ENCODE measurements at places on chromosomes 7 and 10.
A peak's percentile ranks its signal among the peaks of the same experiment; 100 is the strongest.

DNA sequence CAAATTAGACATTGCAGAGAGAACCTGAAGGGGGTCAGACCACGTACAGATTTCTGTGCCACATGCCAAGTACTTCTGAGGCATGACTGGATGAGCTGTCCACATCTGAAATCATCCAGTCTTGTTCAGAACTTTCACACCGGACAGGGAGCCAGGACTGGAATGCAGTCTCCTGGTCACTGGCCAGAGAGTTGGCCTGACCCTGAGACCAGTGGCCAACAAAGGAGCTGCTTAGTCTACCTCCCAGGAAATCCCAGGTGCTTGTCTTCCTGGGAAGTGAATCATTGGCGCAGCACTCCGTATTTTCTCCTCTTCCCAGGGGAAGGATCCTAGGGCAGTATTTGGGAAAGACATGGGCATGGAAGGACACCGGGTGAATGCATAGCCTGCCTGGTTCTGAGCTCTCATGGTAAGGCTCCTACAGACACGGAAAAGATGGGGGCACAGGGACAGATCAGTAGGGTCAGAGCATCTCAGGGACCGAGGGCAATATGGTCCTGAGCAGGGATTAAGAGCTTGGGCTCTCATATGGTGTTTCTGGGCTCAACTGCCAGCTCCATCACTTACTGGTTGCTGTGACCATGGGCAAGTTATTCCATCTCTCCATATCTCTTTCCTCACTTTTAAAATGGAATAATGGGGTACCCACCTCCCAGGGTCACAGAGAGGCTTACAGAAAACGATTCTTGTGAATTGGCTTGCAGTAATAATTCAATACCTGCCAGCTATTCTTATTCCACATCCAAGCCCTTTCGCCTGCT, 1.3 kb upstream of the SCD start:
- peak; percentile 55 for DNase-seq

- DNase-seq = no peak
Measured at GRCh38 chr7:67413670-67414069, 417.0 kb downstream of the TYW1 start.

DNA sequence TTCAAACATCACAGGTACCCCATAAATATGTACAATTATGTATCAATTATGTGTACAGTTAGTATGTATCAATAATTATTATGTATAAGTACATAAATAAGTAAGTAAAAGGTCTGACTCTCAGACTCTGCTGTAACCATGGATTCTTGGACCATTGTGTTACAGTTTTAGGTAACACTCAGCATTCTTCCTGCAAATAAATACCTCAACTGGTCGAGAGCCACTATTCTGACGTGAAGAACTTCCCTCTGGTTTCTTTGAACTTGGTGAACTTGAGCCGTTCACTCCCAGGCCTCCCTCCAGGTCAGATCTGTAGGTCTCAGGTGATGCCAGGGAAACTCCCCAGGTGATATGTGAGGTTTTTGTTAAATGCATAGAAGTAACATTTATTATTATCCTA, 191.8 kb upstream of the PLXNA4 start:
- no peak for DNase-seq

DNA sequence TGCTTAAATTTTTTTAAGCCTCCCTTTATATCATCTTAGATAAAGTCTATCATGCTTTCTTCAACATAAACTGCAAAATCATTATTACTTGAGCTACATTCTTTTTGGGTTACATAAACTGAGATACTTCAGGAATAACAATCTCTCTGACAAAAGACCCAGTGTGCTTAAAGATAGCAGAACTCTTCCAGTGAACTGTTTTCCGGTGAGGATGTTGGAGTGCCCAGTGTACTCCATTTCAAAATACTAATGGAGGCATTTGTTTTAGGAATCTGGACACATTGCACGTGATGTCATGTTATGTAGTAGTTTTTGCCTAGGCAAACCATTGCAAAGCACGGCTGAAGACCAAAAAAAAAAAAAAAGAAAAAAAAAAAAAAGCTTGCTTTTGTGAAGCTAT, 388.2 kb upstream of the CELF2 start:
- DNase-seq = no peak

Measured in PC-9 (cell line).